ENCODE measurements at places on chromosomes 7 and 10.

DNA sequence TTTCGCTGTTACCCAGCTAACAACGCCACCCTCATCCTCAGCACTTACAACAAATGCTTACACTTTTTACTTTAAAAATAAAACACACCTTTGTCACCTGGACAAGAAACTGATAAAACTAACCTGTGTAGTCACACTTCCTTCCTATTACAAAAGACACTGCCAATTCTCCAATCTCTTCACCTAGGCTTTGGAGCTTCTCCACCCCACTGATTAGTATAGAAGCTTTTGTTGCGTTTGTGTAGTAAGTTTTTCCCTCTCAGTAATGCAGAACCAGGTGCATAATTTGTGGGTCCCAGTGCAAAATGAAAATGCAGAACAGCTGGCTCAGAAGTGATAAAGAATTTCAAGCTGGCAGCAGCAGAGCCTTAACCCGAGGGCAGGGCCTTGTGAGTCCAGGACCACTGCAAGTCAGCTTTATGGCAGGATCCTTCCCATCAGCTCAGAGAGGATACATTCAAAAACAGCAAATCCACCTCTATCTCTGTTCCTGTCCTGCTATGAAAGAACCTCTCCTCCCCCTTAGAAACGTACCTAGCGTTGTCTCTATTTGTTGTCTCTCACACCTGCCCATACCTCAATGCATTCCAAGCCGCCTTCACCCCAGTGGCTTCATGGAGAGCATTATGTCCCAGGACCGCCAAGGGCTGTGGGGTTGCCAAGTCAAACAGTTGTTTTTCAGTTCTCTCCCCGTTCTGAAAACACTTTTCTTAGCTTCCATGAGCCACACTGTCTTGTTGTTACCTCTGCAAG, 40.3 kb upstream of the EGFR start:
- DNase-seq, result no peak

DNA sequence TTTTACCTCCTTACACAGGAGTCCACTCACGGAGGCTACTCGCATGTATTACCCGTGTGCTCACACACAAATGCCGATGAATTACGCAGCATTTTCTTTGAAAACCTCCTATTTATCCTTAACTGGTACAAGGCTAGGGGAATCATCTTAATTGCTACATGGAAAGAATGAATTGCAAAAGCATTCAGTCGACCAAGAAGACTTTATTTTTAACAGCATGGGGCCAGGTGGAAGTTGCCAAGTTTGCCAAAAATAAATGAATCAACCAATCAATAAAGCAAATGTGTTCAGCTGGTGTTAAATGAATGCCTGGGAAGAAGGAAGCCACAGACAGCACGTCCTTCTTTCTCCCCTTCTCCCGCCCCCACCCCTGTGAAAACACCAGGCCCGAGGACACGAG, 55.8 kb downstream of the CTBP2 start:
- DNase-seq, result no peak

DNA sequence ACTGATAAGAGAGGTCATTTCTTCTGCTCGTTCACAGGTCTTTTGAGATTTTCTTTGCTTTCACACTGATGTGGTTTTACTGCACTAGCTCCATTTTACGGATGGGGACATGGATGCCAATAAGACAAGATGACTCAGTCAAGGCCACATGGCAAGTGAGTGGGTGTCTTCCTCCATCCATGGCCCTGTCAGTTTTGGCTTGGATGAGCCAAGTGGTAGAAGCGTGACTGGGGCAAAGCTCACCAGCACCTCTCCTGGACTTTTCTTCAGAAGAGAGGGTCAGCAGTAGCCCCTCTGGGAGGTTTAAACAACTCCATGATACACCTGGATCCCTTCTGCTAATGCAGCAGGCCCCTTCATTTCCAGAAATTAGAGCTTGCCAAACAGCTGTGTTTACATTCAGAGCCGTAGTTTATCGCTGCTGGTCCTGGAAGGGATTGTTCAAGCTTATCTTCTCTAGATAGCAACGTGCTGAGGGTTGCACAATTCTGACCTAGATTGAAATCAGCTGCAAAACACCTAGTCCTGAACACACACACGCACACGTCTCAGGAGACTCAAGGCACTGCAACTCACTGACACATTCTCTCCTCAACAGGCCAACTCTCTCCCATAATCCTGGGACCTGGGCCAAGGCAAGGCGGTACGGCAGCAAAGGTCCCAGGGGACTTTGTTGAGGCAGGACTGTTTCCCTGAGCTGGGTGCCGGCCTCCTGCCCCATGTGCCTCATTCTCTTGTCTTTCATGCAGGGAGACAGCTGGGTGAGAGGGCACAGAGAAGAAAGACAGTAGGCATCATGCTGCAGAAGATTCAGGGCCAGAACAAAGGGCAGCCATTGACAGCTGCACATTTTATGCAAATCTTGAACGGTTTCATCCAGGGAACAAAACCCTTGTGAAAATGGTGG, 14.2 kb upstream of the PDCD4 start:
- peak; percentile 98 for DNase-seq

DNA sequence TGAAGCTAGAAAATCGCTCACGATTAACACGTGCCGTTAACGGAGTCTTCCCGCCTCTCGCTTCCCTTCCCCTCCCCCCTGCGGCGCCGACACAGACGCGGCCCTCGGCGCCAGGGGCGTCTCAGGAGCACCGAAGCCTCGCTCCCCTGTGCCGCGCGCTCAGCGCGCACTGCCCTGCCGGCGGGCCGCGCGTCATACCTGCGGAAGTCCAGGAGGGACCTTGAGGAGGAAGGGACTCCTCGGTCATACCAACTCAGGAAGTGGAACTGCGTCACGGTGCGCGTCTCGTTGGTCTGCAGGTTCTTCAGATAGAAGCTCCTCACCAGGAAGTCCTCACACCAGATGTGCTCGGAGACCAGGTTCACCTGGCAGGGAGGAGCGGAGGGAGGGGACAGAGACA, 239.6 kb downstream of the DNAJB6 start:
- no peak for DNase-seq

- DNase-seq, result no peak
Observed at GRCh38 chr7:815284-816216, 16.7 kb upstream of the SUN1 start.

DNA sequence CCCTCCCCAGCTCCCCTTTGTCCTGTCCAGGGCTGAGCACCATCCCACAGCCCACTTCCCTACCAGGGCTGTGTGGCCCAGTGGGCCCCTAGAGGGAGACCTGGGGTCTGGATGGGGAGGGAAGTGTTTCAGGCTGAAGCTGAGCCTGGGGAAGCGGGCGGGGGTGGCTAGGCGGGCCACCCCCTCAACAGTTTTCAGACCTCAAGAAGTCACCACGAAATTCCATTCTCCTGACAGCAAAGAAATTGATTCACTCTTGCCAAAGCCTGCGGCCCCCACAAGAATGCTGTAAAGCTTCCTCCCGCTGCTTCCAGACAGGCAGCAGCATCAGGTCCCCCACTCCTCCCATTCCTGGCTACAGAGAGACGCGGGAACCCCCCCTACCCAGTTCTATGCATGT, 2.5 kb upstream of the LFNG start:
- DNase-seq, result no peak

DNA sequence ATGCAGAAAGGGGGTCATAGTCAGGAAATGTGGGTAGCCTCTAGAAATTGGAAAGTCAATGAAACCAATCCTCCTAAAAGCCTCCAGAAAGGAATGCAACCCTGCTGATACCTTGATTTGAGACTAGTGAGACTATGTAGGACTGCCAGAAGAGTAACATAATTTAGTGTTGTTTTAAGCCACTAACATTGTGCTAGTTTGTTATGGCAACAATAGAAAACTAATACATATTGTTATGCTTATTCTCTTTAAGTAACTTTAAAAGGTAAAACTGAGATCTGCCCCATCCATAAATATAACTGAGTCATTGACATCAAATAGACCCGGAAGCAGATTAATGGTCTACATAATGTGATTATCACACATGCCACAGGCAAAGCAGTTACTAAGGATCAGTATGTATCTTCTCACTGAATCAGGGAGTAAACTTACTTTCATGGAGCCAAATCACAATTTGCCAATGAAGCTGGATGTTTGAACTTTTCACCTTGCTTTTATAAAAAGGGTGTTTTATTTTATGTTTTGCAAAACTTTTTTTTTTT, 146.4 kb upstream of the TMEM106B start:
- DNase-seq, result no peak

DNA sequence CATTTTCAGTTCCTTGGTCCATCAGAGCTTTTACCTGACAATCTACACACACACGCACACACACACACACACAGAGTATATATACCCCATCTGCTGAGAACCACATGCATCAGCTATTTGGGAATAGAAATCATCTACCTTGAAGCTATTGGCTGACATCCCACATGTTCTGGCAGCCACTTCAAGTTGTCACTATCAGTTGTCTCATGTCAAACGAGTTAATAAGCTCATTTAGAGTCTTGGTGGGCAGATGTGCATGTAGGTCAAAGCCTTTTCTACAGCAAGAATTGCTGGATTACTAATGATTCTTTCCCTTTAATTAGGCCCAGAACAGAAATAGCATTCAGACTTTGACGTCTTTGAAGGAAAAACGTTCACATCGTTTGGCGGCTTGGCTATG, 36.8 kb downstream of the COL28A1 start:
- DNase-seq, result no peak

DNA sequence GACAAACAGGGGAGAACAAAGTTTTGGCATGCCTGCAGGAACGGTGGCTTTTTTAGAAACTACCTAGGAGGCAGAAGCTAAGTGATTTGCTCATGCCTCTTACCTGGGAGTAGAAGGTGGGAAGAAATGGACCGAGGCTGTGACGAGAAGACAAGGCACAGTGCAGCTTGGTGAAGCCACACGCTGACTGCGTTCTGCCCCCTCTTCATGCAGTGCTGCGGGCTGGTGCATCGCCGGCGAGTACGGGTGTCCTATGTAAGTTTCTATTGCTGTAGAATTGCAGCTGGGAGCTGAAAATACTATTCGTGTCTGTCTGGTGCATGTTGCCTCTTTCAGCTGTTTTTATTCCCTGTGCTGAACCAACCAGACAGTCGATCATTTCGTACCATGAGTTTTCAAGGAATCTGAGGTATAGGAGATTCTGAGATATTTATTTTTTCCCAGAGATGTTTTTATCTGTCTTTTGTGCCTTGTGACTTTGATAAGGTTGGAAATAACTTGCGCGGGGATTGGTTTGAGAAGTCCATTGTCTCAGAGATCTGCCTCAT, 120.9 kb downstream of the CACNB2 start:
- DNase-seq, result no peak

DNA sequence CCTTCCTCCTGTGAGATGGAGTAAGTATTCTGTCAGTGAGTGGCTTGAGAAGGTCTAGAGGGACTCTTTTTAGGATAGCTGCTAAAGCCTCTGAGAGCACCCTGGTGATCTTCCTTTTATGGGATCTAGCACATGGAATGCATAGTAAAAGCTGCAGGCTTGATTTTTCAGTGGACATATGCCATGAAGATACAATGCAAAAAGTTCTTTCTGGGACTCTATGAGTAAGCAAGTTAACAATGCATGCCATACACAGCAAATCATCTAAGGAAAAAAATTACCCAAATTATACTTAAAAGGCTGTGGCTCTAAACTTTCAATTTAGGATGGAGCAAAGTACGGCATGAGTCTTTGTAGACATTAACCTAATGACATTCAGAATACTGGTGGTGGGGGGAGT, 154.5 kb downstream of the SGMS1 start:
- no peak for DNase-seq

- no peak for DNase-seq
Observed at GRCh38 chr7:27912751-27913150, 172.8 kb downstream of the TAX1BP1 start.

DNA sequence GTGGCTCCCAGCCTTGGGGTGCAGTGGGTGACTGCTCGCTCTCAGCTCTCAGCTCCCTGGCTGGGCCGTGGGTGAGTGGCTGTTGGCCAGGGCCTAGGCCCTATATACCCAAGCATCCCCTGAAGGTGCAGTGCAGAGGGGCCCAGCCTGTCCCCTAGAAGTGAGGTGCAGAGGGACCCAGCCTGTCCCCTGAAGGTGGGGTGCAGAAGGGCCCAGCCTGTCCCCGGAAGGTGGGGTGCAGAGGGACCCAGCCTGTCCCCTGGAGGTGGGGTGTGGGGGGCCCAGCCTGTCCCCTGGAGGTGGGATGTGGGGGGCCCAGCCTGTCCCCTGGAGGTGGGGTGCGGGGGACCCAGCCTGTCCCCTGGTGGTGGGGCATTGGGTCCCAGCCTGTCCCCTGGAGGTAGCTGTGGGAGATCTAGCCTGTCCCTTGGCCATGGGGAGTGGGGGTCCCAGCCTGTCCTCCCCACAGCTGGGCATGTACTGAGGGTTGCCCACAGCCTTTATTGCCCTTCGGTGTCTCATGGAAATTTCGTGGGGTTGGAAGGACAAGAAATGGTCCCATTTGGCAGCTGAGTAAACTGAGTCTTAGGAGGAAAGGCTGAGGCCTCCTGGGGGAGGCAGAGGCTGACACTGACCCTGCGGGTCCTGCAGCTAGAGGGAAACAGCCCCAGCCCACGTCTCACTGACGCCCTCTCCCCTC, 17.5 kb upstream of the LFNG start:
- no peak for DNase-seq

DNA sequence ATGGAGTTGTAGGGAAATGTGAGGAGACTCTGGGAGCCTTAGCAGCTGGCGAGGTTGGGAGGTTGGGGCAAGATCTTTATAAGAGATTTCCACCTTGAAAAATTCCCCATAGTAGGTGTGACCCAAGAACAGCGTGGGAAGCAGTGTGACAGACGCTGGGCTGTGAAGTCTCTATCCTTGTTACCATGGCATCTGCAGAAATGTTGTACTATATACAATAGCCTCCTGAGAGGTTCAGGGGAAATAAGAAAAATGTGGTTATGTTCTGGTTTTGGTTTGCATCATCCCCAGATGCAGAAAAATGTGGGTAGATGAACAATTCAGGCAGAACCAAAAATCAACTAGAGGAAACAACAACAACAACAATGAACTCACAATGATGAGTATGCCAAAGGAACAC, 498.6 kb downstream of the SH2D4B start:
- DNase-seq, result no peak

- DNase-seq, result no peak
Observed at GRCh38 chr7:51927738-51928137, 611.1 kb upstream of the COBL start.

DNA sequence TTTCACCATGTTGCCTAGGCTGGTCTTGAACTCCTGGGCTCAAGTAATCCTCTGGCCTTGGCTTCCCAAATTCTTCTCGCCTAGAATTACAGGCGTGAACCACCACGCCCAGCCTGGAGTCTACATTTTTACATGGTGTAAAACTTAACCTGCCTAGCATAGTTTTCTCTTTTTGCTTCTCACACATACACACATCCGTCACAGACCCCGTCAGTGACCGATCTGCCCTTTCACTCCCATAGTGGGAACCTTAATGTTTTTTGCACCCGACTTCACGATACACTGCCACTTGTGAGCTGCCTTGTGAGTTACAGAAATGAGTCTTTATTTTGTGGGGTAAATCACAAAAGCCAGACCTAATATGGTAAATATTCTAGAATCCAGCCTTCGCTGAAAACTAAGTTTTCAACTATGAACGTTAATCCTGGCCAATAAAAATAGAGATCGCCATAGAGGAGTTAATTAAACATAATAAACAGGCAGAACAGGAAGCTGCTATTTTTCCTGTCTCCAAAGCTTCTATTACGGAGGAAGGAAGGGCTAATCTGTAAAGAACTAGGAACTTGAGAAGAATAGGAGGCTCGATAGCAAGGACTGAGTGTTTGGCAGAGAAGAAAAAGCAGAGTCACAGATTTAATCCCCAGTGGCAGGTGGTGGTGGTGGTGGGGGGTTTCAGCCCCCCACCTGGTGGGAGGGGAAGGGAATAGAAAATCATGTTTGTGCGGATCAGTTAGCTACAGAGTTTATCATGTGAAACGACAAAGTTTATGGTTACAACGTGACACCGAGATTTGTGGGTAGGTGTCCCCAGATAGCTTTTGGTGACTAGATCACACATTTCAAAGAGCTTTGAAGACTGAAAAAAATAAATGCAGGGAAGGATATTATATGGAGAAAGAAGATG, 14.7 kb upstream of the FAM171A1 start:
- no peak for DNase-seq

GRCh38 chr7:123305840-123306375, 106.1 kb upstream of the SLC13A1 start:
- no peak for DNase-seq
